SJSA1 (cell line): ENCODE measurements at places on chromosomes 7 and 10. TPM values are rescaled to one million over a fixed set of nuclear protein-coding genes. Genes with fewer than 3 reads are reported as not detected.
A peak's percentile ranks its signal among the peaks of the same experiment; 100 is the strongest.

DNA sequence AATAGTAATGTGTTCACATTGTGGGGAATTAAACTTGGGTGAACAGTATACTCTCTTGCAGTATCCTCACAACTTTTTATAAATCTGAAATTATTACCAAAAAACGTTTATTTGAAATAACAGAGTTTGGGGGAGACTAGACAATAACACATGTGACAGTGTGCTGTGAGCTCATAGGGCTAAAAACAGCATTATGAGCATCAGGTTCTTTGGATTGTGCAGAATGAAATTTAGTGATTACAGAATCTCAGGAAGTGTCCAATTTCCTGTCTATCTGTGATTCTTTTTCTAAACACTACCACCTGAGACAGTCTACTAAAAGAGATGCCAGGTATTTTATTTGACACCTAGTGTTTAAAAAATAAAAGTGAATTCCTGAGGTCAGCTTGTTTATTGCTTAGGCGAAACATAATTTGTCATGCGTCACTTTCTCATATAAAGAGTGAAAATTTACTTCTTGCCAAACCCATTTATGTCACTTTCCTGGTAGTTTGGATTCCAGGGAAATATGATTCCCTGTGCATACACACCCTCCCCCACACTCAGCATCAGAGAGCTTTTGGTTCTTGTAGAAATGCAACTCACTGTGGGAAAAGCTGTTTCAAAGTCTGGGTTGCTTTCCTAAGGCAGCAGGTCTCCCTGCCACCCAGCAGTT is 71.2 kb downstream of the AOAH start:
- DNase-seq: no peak
- H3K27ac ChIP-seq: peak overlapping the region; percentile 76
- H3K4me1 ChIP-seq: peaks cover 53% of the 10 kb centered on the region
- no peak overlapping the region for H3K4me3 ChIP-seq
- no peaks in the 10 kb centered on the region for H3K27me3 ChIP-seq
- H3K36me3 ChIP-seq: no peaks in the 10 kb centered on the region

PTN gene
- total RNA-seq: 56.7 and 70.6 TPM in 2 replicates

DNA sequence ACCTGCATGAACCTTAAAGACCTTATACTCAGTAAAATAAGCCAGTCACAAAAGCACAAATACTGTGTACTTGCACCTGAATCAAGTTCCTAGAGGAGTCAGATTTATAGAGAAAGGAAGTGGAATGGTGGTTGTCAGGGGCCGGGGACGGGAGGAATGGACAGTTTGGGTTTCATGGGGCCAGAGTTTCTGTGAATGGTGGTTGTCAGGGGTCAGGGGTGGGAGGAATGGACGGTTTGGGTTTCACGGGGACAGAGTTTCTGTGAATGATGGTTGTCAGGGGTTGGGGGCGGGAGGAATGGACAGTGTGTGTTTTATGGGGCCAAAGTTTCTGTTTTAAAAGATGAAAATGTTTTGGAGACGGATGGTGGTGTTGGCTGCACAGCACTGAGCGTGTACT is 260.0 kb upstream of the MKI67 start:
- no peaks in the 10 kb centered on the region for H3K4me1 ChIP-seq
- H3K36me3 ChIP-seq: no peaks in the 10 kb centered on the region
- H3K27me3 ChIP-seq: no peaks in the 10 kb centered on the region
- no peak overlapping the region for H3K27ac ChIP-seq
- DNase-seq: peak; percentile 11

DNA sequence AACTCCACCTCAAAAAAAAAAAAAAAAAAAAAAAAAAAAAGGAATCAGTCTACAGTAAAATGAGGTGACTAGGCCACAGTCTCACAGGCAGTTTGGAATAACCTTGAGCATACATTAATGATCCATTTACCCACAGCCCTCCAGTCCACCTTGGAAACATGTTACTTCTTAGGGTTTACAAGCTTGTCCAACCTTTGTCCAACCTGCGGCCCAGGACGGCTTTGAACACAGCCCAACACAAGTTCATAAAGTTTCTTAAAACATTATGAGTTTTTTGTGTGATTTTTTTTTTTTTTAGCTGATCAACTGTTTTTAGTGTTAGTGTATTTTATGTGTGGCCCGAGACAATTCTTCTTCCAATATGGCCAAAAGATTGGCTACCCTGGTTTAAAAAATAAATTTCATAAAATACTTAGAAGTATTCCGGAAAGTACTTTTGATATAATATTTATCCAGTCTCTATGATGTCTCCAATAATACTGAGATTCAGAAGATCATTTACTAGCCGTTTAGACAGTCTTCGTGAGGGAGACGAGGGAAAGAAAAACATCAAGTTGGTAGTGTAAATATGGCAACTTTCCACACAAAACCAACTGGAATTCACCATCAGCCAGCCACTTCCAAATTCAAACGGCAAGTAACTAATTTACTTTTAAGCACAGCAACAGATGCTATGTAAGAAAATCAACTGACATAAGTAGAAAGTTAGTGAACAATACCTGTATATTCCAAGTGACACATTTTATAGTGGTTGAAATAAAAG is 9.9 kb downstream of the BAZ1B start:
- no peak for DNase-seq
- no peak overlapping the region for H3K27ac ChIP-seq
- H3K36me3 ChIP-seq: peaks cover 94% of the 10 kb centered on the region
- no peaks in the 10 kb centered on the region for H3K27me3 ChIP-seq
- no peak overlapping the region for H3K4me3 ChIP-seq

GRCh38 chr10:43395571-43396060 is 13.4 kb downstream of the HNRNPF start:
- no peaks in the 10 kb centered on the region for H3K27me3 ChIP-seq
- peak overlapping the region; percentile 60 for H3K4me3 ChIP-seq
- DNase-seq: no peak
- H3K27ac ChIP-seq: peak overlapping the region; percentile 95
- peaks cover 55% of the 10 kb centered on the region for H3K4me1 ChIP-seq
